Bronchial epithelial cell (primary cell): ENCODE measurements at places on chromosomes 4 and X.
A peak's percentile ranks its signal among the peaks of the same experiment; 100 is the strongest.

DNA sequence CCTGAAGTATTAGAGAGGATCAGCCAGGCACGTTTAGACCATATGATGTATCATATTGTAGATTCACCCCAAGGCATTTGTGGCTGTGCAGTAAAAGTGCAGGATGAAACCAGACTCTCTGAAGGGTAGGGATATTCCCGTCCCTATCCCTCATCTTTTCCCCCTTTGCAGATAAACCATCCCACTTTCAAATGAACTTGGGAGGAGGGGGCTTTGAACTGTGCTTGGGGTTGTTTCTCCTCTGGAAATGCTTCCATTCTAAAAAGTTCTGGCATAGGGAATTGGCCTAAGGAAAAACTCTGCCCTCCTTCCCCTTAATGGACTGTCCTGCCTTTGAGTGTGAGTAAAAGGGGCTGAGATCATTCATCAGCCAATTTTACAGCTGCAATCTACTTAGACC is 23.8 kb downstream of the SNCA start:
- DNase-seq, result no peak

DNA sequence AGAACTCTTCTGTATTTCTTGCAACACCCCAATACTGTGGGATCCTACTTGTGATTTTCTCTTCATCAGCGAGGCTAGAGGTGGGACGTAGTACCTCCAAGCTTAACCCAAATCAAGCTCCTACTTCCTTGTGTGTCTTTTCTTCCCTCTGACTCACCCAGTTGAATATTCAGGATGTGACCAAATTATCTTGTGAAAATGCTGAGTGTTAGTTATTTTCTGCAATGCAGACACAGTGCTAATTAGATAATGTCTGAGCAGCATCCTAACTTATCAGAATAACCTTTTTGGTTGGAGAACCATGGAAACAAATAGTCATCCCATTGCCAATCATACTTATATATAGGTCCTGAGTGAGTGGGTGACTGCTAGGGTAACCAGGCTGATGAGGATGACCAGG is 2.4 kb downstream of the MEPE start:
- peak; percentile 71 for DNase-seq

- peak; percentile 26 for DNase-seq
Measured at GRCh38 chrX:66012094-66012534, 27.8 kb downstream of the VSIG4 start.

DNA sequence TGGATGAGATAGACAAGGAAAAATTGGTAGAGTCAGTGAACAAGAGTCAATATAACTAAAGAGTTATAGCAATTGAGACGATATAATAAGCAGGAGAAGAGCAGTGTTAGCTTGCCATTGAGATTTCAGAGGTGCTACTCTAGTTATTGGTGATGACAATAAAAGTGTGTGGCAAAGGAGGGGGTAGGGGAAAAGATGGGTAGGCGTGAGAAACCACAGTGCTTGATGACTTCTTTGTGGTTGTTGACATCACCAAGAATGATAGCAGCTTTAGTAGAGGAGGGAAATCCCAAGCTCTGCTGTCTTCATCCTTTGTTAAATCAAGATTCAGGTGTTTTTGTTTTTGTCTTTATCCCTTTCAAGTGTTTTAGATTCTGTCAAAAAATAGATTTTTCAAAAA is 179.9 kb upstream of the PPP3CA start:
- peak; percentile 33 for DNase-seq

DNA sequence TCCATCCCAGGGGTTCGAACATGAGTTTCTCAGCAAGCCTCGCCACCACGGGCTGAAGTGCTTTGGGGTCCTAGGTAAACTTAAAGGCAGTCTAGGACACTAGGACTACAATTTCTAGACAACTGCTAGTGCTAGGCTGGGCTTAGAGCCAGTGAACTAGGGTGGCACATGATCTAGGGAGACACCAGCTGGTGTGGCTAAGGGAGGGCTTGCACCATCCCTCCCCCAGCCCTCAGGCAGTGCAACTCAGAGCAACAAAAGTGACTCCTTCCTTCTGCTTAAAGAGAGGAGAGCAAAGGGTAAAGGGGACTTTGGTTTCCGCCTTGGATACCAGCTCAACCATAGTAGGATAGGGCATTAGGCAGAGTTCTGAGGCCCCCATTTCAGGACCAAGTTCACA is 162.5 kb upstream of the AFF2 start:
- DNase-seq, result no peak

DNA sequence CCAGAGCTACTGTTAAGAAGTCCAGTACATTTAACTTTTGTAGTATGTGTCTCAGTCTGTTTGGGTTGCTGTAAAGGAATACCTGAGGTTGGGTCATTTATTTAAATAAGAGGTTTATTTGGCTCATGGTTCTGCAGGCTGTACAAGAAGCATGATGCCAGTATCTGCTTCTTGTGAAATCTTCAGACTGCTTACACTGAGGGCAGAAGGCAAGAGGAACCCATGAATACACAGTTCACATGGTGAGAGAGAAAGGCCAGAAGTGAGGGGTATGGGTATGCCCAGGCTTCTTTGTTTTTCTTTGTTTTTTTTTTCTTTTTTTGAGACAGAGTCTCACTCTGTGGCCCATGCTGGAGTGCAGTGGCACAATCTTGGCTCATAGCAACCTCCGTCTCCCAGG is 6.0 kb upstream of the CISD2 start:
- DNase-seq, result no peak

- DNase-seq, result no peak
Measured at GRCh38 chrX:66074920-66075879, 35.3 kb upstream of the VSIG4 start.

DNA sequence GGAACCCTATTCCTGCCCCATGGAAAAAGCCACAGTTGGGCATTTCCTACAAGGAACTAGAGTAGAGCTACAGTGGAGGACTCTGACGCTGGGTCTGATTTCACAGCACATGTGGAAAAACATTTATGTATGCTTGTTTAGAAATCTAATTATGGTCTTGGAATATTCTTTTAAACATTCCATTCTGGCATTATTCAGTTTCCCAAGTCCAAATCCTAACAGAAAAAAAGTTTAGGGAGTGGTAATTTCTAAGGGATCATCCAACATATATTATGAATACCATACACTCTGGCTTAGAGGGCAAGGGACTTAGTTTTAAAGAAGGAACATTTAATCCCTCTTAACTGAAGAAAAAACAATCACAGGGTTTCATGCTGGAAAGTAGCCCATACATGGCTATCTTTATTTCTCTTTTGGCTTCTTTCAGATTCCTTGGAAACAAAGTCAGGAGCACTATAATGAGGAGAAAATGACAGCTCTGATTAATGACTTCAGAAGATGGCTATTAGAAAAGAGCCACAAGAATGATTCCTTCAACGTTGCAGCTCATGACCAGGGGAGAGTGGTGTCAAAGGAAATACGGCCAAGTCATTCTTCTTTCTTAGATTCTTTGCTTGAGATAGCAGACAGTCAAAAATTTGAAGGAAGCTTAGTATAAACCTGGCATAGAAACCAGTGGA is 56.1 kb downstream of the CNGA2 start:
- DNase-seq, result no peak

DNA sequence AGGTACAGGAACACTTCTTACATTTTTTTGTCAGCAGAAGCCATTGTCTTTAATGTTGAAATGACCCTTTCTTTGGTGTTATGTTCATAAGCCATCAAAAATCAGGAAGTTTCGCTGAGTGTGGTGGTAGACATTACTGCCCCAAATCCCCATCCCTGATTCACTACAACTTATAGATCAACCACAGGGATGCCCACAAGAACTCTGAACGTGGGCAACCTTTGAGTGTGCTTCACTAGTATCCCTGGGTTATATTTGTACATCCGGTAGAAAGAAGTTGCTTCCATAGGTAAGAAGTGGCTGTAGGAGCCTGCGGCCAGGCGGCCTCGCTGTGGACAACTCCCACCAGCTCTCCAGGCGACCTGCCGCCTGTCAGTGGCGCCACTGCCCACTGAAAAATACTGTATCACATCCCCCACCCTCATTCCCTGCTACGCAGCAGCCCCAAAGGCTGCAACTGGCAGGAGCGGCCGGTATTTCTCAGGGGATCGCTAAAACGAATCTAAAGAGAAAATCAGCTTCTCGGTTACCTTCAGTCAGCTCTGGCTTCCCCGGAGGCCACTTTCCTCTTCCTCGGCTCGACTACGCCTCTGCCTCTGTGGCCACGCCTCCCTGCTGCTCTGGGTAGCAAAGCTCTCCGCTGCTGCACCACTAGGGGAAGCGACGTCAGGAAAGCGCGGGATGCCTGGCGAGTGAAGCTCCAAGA is 13.9 kb upstream of the ETDC start:
- peak; percentile 40 for DNase-seq

- DNase-seq, result no peak
Measured at GRCh38 chr4:71009086-71009485, 15.6 kb downstream of the DCK start.

DNA sequence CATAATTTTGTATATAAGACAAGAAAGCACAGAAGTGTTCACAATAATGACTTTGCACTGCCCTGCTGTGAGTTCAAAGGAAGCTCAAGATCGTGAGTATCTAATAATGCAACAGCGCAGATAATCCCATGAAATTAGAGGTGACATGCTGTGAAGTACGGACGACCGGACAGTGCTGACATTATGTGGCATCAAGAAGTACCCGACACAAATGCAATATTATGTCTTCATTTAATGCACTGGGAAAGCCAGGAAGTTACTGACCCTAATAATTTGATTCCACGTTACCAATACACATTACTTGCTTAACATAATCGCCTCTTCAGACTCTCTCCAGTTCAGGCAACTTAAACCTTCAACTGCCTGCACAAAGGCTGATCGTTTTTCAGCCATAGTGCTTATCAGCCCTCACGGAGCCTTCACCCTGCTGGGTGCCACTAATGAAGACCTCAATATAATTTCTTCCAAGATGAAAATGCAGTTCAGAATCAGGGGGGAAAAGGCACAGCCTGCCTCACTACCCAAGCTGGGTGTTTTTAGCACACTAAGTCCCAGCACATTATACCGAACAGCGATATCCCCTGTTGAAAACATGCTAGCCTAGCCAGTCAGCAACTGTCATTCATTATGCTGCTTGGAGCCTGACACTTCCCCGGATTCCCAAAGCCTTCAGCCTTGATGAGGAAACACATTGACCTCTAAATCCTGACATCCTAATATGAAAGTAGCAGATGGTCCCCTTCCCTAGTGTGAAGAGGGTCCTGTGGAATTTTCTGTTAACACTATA is 56.1 kb downstream of the SLC7A11 start:
- no peak for DNase-seq

DNA sequence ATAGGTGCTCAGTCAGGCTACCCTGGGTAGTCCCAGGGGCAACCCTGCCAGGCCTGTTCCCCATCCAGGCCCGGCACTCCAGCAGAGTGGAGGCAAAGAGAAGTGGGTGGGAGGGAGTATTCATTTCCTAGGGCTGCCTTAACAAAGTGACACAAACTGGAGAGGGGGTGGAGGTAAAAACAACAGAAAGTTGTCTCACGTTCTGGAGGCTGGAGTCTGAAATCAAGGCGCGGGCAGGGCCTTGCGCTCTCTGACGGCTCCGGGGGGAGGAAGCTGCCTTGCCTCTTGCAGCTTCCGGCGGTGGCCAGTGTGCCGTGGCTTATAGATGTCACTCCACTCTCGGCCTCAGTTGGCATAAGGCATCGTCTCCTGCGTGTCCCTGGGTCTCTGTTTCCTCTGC is 90.8 kb downstream of the DCTD start:
- no peak for DNase-seq

DNA sequence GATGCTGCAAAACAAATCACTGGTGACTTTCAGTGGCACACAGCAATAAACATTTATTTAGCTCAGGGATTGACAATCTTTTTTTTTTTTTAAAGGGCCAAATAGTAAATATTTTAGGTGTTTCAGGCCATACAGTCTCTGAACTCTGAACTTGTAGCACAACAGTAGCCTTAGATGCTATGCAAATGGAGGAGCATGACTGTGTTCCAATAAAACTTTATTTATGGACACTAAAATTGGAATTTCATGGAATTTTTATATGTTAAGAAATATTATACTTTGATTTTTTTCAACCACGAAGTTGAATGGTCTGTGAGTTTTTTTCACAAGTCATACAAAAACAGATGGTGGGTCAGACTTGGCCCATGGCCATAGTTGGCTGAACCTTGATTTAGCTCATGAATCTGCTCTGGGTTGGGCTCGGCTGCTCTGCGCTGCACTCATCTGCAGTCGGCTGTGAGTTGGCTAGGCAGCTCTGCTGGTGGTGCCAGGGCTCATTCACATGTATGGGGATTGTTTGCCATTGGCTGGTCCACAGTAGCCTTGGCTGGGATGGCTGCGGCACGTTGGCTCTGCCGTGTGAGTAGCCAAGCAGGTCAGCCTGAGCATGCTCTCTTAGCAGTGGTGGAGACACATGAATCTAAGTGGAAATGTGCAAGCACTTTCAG is 231.7 kb upstream of the PGRMC2 start:
- DNase-seq, result no peak

- peak; percentile 40 for DNase-seq
Measured at GRCh38 chr4:93788712-93789111, 39.8 kb upstream of the ATOH1 start.

DNA sequence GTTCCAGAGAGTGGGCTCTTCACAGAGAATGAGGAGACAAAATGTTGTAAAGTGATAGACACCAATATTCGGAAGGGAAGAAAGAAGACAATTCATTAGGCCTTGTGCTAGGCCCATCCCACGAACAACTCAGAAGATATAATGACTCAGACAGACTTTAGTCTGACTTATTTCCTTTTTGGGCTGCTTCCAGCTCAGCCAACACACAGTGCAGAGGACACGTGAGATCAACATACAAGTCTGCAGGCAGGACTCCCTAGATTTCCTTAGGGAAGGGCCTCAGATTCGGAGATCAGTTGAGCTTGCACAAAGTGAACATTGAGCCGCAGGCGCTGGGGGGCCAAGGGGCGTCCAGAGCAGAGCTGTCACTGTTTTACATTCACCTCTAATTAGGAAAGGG is 290.7 kb upstream of the TENM3 start:
- DNase-seq, result peak; percentile 91

DNA sequence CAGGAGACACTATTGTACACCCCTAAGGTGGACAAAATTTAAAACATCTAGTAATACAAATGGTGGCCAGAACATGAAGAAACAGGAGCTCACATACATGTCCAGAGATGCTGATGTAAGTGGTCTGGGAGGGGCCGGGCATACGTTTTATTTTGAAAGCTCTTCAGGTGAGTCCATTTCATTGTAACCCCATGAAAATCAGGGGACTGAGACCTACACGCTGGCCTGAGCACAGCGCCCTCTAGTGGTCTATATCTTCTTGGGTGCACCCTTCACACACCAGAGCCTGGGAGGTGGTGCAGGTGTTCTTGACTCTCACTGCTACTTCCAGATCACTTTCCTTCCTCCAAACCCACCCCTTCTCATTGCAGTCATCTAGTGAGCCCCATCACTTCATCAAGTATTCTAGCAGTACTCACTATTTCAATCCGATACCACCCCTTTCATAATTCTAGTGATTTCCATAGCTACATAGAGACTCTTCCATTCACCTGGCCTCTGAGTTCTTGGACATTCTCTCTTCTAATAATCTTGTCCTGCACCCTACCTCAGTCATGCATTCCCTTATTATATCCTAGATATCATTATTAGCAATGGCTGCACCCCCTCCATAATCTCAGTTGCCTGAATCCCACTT is 4.3 kb upstream of the TLR6 start:
- DNase-seq, result peak; percentile 47

DNA sequence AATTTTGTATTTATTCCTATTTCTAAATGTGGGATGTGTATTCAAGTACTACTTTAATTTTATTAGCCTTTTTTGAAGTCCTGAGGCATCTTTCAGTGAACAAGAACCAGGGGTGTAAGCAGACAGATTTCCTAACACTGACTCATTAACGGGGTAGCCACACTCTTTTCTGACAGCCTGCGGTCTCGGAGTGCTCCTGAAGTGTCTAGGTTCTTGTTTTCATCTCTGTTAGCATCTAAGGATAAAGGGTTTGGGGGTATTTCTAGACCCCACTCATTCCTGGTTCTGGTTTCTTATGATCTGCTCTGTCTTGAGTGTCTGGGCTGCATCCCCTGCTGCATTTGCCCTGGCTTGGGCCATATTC is 71.9 kb downstream of the GC start:
- peak; percentile 15 for DNase-seq
